ENCODE measurements at places on chromosomes 16 and 17.

GRCh38 chr17:1042486-1042885, 45.6 kb downstream of the TIMM22 start:
- no peak for DNase-seq

GRCh38 chr17:31511580-31511979, 120.1 kb downstream of the RAB11FIP4 start:
- DNase-seq, result no peak

- DNase-seq, result no peak
Measured at GRCh38 chr17:82414548-82415281, 3.4 kb upstream of the HEXD start.

GRCh38 chr16:14559809-14560241, 70.2 kb downstream of the PARN start:
- no peak for DNase-seq

DNA sequence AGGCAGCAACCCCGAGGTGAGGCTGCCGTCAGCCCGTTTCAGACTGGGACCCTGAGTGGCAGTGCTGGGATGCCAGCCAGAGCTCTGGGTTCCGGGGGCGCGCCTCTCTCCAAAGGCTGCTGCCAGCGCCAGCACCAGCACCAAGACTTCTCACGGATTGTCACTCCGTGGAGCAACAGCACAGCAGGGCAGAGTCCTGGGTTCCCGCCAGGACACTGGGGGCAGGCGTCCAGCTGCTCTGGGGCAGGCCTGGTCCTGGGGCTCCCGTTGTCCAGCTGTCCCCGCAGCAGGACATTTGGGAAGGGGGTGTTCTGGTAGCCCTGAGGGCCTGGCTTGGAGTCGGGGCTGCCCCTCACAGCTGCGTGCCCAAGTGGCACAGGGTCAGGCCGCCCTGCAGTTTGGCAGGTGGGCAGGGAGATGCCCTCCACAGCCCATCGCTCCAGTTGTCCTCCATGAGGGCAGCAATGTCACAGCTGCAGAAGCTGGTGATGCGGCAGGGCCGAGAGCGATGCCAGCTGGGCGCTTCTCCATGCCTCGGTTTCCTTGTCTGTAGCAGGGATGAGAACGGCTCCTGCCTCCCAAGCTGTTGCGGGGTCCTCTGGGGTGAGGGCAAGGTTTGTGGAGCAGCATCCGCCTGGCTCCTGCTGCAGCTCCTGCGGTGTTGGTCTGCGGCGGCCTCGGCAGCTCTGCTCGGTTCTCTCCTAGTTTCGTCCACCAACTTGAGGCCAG, 137.3 kb upstream of the CIBAR2 start:
- DNase-seq, result no peak

GRCh38 chr16:9138731-9139501, 47.5 kb downstream of the HAPSTR1 start:
- no peak for DNase-seq

DNA sequence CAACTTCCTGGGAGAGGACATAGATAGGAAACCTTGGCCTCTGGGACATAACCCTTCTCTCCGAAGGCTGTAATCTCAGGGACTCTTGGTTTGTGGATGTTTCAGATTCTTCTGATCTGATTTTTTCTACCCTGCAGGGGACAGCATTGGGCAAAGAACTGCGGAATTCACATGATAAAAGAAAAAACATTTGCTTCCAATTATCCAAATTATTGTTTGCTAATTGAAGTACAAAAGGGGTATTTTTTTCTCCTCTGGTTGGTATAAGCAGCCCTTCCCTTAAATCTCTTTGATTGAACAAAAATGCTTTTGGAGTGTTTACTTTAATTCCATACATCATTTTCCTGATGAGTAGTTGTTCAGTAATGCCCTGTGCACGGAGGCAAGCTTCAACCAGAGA, 251.7 kb upstream of the IRX3 start:
- DNase-seq, result no peak

GRCh38 chr16:16073001-16073545, 123.7 kb downstream of the ABCC1 start:
- DNase-seq, result no peak

- no peak for DNase-seq
Measured at GRCh38 chr17:39064819-39065218, 86.6 kb downstream of the PLXDC1 start.

GRCh38 chr16:87678618-87679017, 76.3 kb downstream of the JPH3 start:
- no peak for DNase-seq

GRCh38 chr17:5513628-5514027, 27.3 kb downstream of the MIS12 start:
- no peak for DNase-seq

DNA sequence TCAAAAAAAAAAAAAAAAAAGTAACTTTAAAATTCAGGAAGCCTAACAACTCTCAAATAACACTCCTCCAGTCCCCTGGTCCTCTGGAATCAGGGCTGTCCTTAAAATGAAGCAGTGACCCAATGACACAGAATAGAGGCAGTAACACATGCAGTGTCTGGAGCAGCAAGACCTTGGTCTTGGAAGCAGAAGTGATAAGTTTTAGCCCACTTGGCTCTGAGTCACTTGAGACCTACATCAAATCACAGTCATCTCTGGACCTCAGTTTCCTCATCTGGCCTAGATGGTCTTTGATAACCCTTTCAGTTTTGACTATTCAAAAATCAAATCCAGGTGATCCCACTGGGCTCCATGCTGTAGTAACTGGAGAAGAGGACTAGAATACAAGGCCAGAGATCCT, 39.0 kb downstream of the LYRM1 start:
- DNase-seq, result no peak
